ENCODE measurements at places on chromosomes 3 and 15.

- peak; percentile 81 for DNase-seq
These were observed 36.3 kb downstream of the CHST14 start for GRCh38 chr15:40506964-40507571.

- DNase-seq = no peak
These were observed 58.3 kb downstream of the RAB11A start for GRCh38 chr15:65927545-65927944.

DNA sequence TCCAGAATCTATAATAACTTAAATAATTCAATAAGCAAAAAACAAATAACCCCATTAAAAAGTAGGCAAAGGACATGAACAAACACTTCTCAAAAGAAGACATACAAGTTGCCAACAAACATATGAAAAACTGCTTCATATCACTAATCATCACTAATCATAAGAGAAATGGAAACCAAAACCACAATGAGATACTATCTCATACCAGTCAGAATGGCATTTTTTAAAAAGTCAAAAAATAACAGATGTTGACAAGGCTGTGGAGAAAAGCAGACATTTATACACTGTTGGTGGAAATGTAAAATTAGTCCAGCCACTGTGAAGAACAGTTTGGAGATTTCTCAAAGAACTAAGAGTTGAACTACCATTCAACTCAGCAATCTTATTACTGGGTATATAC lies 19.5 kb upstream of the ZMAT3 start:
- DNase-seq = no peak

GRCh38 chr3:184949251-184949965 lies 137.4 kb downstream of the VPS8 start:
- DNase-seq = no peak

- DNase-seq = no peak
These were observed 13.6 kb downstream of the UBXN7 start for GRCh38 chr3:196418601-196419000.

DNA sequence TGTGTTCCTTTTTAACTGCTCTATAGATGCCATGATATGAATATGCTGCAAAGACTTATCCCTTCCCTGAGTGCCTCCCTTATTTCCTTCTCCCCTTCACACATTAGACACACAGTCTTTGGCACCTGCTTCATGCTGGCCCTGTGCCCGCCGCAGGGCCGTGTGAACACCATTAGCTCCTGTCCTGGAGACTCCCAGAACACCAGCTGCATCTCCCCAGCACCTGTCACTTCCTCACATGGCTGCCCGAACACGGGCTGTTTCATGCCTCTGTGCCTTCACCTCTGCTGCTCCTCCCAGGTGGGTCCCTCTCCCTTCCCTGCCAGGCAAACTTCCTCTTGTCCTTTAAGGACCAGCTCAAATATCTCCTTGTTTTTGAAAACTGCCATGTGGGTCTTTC lies 40.5 kb upstream of the SEC13 start:
- DNase-seq = no peak

DNA sequence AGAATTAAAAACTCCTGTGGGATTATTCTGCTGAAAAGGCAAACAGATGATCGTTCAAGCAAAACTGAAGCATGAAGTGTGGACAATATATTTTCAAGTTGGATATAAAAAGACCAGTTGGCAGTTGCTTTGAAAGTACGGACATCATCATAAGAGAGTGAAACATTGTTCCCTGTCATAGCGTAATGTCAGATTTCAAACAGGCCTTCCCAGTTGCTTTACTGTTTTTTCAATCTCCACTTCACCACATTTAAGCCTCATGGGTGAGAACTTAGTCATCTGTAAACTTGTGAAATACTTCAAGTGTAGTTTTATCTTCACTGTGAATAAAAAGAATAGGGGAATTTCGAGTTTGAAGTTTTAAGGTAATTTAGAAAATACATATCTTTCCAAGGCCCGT lies 435.1 kb upstream of the CNTN3 start:
- no peak for DNase-seq

DNA sequence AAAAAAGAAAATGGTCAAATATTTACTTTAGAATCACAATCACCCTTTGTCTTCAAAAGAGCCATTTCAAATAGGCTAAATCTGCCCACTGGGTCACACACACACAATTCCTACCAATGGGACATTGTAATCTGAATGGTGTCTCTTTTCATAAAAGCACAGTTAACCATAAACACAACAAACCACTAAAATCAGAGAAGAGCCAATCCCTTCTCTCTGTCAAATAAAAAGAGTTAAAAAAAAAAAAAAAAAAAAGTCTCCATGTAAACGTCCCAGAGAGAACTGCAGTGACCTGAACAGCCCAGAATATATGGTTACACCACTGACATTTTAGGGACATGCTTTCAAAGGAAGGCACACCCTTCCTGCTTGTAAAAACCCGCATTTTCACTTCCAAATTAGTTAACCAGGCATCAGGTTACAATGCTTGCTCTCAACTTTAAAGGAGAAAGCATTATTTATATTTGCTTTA lies 63.7 kb downstream of the PRICKLE2 start:
- no peak for DNase-seq

DNA sequence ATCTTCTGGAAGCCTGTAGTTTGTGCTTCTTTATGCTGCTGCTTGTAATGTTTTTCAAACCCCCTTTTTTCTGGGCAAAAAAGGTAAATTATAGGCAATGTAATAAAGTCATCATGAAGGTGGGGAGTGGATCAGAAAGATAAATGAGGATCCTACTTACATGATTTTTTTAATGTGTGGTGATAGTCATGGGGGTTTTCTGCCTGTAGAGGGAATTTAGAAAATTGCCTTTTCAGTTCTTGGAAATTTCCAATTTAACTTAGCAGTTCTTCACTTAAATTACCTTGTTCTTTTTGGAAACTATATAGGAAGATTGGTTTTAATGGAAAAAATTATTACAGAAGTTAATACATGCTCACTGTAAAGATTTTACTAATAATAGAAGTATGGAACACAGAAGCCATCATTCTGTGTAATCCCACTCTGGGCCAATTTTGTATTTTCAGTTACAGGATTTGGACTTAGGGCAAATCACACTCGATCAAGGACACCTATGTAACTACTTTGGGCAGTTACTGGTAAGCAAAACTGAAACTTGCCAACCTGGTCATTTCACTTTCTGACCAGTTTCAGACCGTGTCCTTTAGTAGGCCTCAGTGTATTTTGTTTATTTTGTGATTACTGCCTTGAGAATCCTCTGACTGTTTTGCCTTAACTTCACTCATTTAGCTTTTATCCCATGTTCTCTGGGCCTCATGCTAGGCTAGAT lies 10.5 kb upstream of the SCAANT1 start:
- DNase-seq = no peak

GRCh38 chr3:13088028-13089006 lies 15.1 kb upstream of the IQSEC1 start:
- DNase-seq = peak; percentile 70

DNA sequence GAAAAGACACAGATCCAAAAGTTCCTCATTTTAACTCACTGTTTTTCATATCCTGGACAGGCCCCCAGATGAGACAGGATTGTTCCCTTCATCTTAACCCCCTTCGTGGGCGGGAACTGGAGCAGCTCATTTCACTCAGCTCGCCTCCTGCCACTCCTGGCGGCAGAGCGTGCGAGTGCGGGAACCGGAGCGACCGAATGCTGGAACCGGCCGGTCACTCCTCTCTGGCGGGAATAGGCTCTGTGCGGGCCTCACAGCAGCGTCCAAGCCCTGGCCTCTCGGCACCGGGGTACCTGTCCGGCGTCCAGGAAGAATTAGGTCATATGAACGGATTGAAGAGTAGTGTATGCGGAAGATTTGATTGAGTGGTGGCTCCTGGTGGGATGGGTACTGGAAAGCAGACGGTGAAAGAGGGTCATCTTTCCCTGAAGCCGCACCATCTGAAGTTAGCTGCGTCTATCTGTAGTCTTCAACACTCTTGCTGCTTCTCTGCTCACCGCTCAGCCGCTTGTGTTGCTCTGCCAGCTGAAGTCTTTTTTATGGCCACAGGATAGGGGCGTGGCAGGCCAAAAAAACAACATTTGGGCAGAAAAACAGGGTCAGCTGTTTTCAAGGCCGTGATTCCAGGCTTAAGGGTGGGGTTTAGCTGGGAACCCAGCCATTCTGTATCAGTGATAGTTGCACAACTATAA lies 42.3 kb upstream of the FXR1 start:
- DNase-seq = no peak

DNA sequence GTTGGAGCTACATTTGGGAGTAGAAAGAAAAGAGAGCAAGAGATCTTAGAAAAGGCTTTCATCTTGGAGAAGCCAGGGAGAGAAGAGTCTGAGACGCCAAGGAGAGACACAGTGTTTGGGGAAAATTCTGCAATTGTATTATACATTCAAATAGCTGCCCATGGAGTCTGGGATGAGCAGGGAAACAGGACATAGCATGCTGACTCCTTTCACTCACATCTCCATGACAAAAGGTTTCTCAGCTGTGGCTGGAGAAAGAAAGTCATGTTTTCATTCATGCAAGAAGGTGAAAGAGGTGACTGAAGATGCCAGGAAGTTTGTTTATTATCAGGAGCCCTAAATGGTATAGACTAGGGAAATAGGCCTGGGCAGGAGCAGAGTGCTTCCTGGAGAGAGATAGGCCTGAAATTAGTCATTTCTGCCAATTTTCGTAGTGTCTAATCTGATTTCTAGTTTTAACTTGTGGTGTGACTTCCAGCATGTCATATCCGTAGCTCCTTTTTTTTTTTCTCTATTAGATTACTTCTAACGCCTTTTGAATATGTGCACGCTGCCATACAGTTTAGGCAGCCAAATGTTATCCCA lies 34.1 kb downstream of the ACP3 start:
- DNase-seq = no peak

DNA sequence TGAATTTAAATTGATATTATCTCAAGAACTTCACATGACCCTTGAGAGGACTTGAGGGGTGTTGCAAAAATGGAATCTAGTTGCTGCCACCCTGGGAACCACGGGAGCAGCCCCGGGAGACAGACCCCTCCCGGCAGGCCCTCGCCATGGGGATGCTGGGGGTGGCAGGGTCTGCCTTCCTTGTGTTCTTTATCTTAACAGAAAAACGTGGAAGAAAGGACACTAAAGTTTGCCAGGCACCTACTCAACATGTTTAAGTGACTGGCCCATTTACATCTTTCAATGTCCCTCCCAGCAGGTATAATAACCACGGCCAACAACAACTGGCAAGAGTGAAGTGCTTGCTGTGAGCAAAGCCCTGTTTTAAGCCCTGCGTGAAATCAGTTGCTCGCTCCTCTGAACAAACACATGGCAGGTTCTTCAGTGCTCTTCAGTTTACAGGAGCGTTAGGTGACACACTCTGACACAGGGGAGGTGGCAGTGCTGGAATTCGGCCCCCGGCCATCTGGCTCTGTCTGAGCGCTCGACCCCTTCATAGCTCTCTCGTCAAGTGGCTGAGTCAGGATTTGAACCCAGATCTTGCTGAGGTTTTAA lies 112.5 kb downstream of the ASB7 start:
- no peak for DNase-seq

DNA sequence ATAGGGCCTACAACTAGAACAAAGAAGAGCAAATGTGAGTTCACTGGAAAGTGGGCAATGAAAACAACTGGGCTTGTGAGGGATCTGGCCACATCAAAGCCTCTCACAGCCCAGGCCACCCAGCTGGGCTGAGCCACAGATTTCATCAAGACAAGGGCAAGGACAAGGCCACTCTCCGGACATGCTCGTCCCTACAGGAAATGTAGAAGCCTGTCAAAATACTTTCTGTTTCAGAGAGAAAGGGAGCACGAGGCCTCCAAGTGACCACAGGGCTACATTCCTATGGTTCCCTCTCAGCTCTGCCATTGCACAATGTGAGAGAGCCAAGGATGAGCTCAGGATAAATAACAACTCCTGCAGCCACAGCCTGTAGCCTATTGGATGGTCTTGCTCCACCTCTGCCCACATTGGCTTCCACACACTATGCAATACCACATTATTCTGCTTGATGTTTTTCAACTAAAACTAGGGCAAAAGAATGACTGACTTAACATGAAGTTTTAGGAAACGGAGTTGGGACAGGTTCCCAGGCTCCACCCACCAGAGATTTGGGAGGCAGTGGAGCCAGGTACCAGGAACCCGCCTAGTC lies 12.1 kb downstream of the TBC1D2B start:
- DNase-seq = no peak

GRCh38 chr3:42769477-42770131 lies 3.4 kb downstream of the CCDC13 start:
- no peak for DNase-seq

DNA sequence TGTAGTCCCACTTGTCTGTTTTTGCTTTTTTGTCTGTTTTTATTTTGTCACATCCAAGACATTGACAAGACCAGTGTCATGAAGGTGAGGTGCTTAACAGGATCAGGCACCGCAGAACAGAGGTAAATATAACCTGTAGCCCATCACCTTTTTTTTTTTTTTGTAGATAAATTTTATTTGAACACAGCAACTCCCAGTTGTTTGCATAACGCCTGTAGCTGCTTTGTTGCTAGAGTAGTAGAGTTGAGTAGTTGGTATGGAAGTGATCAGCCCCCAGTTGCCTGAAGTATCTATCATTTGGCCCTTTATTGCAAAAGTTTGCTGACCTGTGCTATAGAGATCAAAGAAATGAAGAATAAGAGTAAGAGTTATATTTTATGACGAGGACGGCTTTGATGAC lies 135.0 kb downstream of the TCF12 start:
- DNase-seq = no peak

- no peak for DNase-seq
These were observed 59.8 kb downstream of the TMED3 start for GRCh38 chr15:79370716-79371115.

DNA sequence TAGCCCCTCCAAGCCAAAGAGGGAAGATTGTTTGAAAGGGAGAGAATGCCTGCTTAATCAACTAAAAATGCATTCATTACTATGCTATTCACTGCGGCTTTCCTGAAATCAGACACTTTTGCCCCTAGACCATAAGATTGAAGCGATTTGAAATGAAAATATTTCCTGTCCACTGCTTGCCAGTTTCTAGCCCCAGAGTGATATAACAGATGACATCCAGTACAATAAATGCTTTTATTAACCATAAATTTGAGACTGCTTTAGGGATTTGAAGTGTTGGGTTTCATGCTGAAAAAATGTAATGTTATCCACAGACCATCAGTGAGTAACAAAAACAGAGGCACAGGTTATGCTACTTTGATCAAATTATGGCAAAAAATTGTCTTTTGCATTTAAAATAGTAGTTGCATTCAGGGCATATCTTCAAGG lies 14.1 kb downstream of the IL17RD start:
- DNase-seq = no peak

- DNase-seq = no peak
These were observed 525 bp upstream of the FSTL1 start for GRCh38 chr3:120451272-120451761.

DNA sequence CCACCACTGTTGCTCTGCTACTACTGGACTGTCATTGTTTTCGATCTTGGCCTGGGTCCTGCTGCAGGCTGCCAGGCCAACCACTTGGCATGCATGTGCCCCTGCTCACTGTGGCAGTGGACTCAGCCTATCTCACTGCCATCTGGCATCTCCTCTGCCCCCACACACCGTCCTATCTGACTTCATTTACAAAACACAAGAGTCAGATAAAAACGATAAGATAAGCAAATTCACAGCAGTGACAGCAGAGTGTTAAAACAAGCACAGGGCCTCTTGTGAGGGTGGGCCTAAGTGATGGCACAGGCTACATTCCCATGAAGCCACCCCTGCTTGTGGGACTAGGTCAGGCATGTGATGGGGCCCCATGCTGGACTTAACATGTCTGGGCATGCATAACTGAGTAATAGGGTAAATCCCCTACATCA lies 68.1 kb downstream of the CRYGS start:
- DNase-seq = no peak

- DNase-seq = no peak
These were observed 253.3 kb downstream of the PTPRG start for GRCh38 chr3:61814674-61815073.
